ENCODE measurements at places on chromosomes 1 and 21.

DNA sequence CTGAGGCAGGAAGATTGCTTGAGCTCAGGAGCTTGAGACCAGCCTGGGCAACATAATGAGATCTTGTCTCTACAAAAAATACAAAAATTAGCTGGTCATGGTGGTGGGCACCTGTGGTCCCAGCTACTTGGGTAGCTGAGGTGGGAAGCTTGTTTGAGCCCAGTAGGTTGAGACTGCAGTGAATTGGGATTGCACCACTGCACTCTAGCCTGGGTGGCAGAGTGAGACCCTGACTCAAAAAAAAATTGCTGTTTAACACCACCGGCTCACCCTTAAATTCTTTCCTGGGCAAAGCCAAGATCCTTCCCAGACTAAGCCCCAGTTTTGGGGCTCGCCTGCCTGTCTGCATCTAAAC lies 6.6 kb upstream of the NSUN4 start:
- no peak for DNase-seq

DNA sequence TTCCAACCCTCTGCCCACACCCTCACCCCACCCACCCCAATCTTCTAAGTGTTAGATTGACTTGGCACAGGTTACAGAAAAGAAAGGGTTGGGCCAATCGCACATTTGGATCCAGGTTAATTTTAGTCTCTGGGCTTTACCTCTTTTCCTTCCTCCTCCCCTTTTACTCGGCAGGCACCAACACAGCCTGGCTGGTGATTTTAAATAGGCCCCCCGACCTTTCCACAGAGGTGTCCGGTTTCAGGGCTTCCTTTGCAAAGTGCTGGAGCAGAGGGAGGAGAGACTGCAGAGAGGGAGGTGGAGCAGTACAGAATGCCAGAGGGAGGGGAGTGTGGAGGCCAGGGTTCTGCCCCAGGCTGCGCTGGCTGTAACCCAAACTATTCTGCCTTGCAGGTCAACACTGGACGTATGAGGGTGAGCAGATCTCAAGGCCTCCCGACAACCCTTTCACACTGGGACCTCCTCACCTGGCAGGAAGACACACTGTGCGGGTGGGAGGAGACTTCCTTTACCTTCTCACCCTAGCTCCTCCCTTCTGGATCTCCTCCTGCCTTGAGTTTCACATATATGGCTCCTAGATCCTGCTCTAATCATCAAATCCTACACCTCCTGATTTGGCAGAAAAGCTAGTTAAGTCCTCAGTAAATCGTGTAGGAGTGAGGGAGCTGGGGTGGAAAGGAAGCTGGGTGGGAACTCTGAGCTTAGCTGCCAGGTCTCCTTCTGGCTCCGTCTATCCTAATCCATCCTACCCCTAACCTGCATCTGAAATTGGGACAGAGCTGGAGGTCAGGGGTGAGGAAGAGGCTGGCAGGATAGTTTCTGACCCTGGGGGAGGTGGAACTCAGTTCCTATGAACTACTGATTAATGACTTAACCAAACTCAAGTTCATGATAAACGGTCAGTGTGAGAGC lies 2.4 kb downstream of the CA14 start:
- DNase-seq = peak; percentile 46

DNA sequence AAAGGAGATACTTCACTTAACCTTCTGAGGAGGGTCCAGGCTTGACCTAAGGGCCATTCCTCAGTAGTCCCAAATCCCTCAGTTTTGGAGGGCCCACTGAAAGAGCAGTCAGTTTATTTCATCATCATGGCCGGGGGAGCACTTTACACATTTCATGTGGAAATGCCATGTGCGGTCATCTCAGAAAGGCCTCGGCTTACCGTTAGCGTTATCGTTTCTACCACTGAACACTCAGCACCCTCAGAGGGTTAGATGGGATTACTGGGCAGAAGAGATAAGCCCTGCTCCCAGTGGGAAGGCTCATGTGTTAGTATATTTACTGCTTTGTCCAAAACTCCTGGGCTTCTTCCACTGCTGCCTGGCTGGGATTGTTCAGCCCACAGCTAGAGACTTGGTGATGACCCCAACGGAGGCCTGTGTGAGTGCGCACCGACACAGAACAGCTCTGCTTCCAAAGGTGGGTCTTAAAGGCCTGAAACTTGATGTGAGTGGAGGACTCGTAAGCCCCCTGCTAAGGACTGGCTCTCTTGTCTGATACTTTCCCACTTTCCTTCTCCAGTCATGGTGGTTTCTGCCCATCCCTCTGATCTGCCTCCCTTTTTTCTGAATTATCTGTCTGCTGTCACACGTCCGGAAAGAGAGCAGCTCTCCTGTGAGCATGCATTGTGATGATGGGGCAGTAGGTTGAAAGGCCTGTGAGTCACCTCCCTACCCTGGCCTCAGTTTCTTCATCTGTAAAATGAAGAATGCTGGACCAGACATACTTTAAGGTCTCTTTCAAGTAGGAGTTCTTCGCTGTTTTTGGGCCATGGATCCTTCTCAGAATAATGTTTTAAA lies 284.5 kb downstream of the ASTN1 start:
- DNase-seq = no peak

DNA sequence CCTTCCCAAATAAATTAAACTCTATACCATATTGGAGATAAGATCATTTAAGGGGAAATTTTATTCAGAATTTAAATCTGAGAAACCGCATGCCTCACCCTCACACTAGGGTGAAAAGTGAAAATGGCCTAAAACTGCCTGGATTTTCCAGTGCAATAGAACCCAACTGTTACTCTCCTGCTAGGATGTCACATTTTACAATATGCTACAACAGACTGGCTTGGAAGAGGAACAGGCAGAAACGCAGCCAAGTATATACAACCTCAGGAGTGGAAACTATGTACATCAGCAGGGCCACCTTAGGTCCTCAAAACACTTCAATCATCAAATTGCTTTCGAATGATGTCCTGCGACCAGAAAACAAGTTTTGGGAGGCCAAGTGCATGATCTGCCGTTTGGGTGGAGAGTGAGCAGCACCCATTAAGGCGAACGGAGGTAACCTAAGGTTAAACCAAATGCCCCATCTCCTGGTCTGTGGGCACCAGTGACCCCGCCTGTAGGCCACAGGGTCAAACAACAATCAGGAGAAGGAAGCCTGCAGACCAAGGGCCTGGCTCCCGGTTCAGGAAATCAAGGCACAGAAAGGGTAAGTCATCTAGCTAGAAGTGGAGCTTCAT lies 4.9 kb downstream of the RCAN1 start:
- no peak for DNase-seq

GRCh38 chr1:201633297-201633696 lies 94.4 kb downstream of the NAV1 start:
- DNase-seq = no peak

DNA sequence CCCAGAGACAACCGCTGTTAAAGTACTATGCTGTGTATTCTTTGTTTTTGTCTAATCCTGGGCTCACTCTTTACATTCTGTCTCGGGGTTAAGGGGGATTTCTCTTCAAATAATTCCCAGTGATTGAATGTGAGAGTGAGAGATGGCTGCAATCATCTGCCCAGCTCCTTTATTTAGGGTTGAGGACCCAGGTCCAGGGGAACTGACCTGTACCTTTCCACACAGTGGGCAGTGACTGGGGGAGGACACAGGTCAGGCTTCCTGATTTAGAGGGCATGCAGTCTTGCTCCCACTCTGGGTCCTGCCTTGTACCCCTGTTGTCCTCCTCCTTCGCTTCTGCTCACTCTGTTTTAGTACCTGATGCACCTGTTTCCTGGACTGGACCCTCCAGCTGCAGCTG lies 22.0 kb downstream of the PHGDH start:
- no peak for DNase-seq

DNA sequence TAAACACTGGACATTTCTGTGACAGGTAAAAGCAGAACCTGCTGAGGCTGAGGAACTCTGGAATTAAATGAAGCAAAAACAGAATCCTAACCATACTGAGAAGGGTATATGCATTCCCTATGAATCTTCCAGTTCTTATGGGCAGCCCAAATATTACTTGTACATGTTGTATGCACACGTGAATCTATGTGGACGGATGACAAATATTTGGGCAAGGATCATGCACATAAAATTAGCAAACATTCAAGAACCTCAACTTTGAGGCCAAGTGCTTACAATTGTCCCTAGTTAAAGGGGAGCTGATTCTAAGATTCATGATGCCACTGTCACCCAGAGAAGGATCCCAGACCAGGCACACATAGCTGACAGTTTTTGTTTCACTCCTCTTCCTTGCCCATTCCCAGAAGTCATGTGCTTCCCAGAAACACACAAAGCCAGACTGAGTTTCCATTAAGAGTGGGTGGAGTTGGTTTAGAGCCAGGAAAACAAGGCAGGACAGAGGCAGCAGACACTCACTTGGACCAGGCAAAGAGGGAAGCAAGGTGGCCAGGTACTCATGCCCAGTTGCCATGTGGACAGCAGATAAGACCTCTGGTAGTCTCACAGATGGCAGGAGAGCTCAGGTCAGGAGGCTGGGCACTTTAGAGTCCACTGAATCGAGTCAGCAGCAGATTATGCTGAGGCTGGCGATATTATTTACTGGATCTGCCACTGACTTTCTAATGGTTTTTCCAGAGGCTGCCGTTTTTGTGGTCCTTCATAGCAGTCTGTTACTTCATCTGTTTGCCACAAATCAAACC lies 25.6 kb downstream of the AK2 start:
- DNase-seq = peak; percentile 57

GRCh38 chr1:201999625-202000238 lies 10.7 kb upstream of the ELF3 start:
- peak; percentile 75 for DNase-seq

Data from adipocyte (in vitro differentiated cells).